ENCODE measurements at places on chromosomes 3 and 15.

DNA sequence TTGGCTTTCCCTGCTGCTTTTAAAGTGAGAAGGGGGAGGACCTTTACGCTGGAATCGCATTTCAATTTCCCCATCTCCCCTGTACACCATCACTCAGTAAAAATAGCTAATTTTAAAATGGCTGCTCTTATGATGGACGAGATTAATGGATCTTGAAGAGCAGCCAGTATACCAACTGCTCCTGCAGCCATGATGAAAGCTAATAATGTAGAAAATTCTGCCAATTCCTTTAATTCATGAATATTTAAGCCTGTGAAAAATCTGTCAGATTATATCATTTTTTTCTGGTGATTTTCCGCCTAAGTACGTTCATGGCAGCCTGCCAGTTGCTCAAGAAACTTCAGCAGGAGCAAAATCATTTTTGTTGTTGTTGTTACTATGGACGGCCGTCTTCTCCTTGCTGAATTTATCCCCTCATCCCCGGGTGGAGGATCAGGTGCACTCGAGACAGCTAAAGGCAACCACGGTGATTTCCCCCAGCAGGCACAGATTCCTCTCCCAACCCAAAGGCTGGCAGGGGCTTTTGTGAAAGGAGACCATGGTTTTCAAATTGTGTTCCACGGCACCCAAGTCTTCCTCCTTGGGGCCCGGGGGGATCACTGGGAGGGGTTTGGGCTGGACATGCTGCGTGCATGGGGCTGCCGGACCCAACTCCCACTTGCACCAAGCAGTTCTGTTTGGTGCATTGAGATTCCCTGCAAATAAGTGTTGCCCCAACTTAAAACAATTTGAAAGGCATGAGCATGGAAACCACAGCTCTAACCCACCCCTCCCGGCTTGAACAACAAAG is 289.6 kb downstream of the UACA start:
- DNase-seq = no peak

DNA sequence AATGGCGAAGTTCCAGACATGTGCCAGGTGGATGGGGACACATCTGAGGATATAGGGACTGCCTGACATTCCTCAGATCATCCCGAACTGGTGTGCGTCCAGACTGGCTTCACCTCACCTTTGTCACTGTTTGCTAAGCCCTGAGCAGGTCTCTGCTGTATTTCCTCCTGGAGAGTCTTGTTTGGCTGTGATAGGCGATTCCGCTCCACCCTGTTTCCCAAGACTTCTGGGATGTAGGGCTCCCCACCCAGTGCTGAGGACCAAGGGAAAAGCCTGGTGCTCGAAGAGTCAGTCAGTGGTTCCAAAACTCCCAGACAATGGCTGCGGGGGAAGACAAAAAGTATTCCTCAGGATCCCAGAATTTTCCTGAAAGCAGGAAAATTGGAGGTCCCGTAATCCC is 11.1 kb upstream of the FURIN start:
- no peak for DNase-seq

DNA sequence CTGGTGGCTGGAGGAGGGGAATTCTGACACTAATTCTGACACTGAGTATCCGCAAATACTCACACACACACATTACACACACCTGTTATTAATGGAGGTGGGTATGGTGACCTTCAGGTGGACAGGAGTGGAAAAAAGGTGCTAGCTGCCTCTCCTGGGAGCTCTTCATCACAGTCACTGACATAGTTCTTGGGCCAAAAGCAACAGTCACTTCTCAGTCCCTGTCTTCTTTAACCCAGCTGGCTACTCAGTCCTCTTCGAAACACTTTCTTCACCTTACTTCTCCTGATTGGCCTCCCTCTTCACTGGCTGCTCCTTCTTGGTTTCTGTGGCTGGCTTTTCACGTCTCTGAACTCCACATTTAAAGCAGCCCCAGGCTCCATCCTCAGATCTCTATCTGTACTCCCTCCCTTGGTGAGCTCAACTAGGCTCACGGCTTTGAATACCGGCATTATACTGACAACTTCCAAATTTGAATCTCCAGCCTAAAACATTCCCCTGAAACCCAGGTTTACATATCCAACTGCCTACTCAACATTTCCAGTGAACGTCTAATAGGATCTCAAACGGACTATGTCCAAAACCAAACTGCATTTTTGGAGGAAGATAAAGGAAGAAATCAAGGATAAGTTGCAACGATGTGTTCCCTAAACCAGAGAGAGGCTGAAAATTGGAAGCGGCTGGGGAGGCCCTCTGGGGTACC is 53.2 kb upstream of the HEG1 start:
- DNase-seq = no peak

DNA sequence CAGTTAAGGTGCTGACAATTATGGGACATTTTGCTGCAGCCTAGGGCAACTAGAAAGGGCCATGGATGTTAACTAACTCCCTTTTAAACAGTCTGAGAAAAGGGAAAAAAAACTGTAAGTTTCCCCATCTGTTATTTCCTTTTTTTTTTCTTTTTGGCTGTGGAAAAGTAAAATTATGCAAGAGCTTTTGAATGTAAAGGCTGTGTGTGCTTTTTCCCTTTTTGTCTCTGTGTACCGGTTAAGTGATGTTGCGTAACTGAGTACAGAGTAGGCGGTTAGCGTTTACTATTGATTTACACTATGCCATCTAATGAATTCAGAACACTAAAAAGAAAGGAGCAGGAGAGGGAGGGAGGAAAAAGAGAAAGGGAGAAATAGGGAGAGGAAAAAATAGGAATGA is 403.6 kb downstream of the TIGIT start:
- no peak for DNase-seq

DNA sequence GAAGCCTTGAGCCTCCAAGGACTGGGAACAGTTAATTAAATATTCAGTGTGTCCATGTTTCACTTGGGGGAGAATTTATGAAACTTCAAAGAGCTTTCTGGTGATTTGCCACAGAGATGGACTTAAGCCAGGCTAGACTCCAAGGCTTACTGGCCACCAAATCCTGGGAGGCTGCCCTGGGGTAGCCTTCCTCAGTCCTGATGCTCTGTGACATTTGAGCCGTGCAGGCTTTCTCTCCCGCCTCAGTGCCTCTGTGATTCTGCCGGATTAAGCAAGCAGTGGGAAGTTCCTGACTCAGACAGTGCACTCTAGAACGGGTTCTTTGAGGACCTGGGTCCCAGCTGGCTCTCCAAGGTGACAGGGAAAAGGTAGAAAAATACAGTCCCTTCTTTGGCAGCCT is 314.7 kb upstream of the ICE2 start:
- DNase-seq = no peak

DNA sequence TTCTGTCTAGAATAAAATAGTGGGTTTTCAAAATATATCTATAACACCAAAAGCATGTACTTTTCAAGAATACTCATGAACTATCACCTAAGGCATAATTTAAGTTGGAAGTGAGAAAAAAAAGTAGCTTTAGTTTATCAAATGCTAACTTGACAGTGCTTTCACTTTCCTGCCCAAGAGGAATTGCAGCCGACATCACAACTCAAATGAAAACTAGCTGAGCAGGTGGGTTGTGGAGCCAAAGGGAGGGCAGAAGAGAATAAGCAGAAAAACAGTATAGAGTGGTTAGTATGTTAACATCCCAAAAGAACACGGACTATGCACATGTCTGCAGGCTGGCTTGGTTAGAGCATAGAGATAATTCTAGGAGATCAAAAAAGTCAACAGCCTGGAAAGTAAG is 120.9 kb downstream of the NEDD4 start:
- no peak for DNase-seq

DNA sequence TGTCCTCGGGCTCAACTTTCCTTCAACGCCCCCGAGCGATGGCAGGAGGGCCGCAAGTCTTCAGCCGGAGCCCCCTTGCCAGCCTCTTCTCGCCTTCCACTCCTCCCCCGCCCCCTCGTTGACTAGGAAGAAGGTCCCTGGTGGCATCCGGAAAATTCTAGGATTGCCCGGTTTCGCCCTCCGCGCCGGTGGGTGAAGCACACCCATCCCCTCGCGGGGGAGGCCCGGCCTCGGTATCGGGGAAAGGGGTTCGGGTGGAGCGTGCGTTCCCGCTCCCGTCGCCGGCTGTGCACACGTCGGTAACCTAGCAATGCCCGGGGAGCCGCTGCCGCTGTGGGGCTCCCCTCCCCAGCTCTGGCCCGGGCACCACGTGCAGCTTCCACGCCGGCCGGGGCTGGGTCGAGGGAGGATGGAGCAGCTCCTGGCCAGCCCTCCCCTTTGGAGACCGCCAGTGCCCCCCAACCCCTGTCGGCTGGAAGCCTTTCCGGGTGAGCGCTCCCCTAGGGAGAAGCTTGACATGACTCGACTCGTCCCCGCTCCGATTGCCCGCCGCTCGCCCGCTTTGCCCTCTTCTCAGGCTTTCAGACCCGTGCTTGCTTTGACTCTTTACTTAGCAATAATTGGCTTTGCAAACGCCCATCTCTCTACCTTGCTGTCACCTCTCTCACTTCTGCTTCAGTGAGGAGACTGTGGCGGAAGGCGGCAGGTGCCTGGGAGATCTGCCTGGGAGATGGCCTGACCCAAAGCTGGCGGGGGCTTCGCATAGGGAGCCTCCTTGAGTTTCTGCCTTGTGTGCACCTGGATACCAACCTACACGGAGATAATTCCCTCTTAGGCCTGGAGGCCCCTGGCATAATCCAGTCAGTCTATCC is 1.3 kb downstream of the CACNA1D start:
- DNase-seq = no peak

- DNase-seq = no peak
These were observed 479.4 kb downstream of the ERC2 start for GRCh38 chr3:55988905-55989304.

DNA sequence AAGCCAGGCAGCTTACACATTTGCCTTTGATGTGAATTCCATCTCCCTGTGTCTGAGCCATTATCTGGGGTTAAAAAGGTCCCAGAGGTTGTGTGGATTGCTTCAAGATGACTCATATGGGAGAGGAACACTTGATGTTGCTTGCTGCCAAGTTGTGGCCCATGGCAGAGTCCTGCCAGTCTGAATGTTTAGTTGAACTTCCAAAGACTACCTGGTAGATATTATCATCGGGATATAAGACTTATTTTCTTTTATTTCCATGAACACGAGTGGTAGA is 85.6 kb downstream of the TJP1 start:
- DNase-seq = no peak

GRCh38 chr15:101188637-101189408 is 63.0 kb downstream of the CHSY1 start:
- DNase-seq = peak; percentile 35

GRCh38 chr3:117499189-117499870 is 789.8 kb downstream of the TUSC7 start:
- DNase-seq = no peak

GRCh38 chr15:89822026-89822425 is 7.4 kb upstream of the ANPEP start:
- DNase-seq = no peak

- no peak for DNase-seq
These were observed 148.5 kb downstream of the IGF1R start for GRCh38 chr15:98796685-98797357.

DNA sequence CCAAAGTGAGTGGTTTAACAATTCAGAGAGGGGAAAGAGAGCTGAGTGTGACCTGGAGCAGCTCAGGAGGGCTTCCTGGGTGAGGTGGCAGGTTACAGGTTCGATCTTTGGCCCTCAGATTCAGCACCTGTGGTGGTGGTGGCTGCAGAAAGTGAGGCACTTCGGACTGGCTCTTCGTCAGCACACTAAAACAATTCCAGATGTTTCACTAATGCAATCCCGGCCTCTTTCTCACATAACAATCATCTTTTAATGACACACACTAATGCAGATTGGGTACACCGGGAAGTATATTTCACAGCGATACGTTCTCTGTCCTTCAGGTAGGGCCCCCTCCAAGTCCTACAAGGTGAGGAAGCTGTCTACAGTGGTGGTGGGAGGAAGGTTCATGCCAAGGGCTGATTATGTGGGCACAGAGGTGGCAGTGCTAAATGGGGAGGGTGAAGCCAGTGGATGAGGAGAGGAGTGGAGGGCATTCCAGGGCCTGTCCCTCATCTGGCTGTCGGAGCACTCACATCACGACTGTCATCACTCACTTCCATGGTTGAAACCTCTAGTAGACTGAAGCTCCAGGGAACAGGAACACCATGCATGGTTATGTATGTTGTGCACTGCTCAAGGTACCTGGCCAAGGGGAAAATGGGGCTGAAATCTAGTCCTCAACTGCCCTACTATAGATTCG is 171.1 kb downstream of the RAB11A start:
- no peak for DNase-seq

- DNase-seq = no peak
These were observed 278.0 kb downstream of the CGGBP1 start for GRCh38 chr3:87780811-87781210.

DNA sequence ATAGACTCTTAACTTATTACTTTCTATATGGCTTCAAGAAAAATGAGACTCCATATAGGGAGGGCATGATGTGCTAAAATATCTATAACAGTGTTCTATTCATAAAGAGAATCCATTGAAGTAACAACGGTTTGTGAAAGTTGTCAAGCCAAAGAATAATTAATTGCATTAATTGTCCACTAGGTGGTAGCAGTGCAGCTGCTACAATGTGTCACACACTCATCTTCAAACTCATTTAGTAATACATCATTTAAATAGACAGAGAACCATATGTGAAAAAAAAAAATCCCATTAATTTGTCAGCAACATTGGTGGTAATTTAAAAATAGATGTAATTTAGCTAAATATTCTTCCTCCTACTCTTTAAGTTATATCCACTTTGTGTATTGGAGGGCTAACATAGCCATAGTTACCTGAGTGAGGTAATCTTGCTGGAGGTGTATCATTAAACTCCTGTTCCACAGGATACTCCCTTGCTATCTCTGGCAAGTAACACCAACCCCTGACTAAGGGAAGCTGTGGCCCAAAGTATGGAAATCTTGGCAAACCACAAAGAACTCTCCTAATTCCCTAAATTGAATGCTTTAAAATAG is 3.7 kb upstream of the CPA3 start:
- DNase-seq = peak; percentile 75

- DNase-seq = no peak
These were observed 64.2 kb upstream of the FNDC3B start for GRCh38 chr3:171974986-171975837.

DNA sequence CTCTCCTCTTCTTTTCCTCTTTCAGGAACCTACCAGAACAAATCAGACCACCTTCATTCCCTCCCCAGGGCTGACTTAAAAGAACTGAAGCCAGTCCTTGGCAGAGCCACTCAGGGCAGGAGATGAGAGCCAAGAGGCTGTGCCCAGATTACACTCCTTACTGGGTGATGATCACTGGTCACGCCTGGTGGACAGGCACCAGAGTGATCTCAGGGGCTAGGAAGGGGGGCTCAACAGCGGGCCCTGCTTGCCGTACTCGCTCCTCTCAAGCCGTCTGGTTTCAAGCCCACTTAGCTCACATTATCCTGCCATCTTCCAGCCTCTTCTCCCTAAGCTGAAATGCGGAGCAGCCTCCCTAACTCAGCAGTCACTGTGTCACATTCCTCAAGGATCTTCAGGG is 1.7 kb upstream of the FAH start:
- DNase-seq = peak; percentile 37

- DNase-seq = no peak
These were observed 7.0 kb upstream of the TFG start for GRCh38 chr3:100702082-100702979.

Measured in erythroblast (primary cell).